ENCODE measurements at places on chromosomes 4 and X. TPM values are rescaled to one million over a fixed set of nuclear protein-coding genes. Genes with fewer than 3 reads are reported as not detected.

DNA sequence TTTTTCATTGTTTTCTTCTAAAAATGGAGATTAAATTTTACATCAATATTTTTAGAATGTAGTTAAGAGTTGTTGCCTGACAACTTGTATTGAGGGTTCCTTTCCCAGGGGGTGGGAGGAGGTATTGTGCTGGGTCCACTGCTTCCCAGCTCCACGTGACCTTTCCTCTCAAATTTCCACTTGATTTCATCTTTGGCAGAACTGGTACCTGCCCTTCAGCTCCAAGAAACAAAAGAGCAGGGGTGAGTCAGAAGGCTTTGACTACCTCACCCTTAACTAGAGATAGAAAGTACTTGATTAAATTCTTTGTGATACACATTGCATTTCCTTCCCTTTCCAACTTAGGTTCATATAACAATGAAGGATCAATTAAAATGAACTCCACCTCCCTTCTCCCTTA lies 19.7 kb downstream of the TRIM2 start:
- DNase-seq: no peak

HMGN5 gene
- 7.7 TPM for total RNA-seq

PRSS12 gene
- 0.68 TPM for total RNA-seq

GRCh38 chr4:153438916-153439756 lies 27.0 kb upstream of the TMEM131L start:
- DNase-seq: no peak

GRCh38 chr4:139647184-139647583 lies 18.4 kb upstream of the MGST2 start:
- DNase-seq: no peak

GRCh38 chr4:133592591-133592990 lies 443.5 kb downstream of the PCDH10 start:
- no peak for DNase-seq

DNA sequence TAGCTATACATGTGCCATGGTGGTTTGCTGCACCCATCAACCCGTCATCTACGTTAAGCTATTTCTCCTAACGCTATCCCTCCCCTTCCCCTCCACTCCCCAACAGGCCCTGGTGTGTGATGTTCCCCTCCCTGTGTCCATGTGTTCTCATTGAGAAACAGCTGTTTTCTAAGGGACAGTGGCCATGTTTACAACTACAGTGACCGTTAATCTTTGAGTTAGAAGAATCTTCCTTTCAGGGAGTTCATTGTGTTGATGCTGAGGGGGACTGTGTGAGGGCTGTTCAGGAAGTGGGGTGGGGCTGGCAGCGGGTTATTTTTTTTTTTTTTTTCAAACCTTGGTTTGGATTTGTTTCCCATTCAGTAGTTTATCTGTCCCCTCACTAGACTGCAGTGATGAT lies 179.9 kb downstream of the NHS start:
- no peak for DNase-seq

STATH gene
- total RNA-seq: not detected

- DNase-seq: no peak
These were observed 47.3 kb downstream of the RGS12 start for GRCh38 chr4:3340038-3340699.

AWAT2 gene
- not detected for total RNA-seq

KCNIP4 gene
- total RNA-seq: 9.1 TPM

Measured in sigmoid colon (tissue), 7 donors.